ENCODE measurements at places on chromosomes 2 and 18. TPM values are rescaled to one million over a fixed set of nuclear protein-coding genes. Genes with fewer than 3 reads are reported as not detected.
A peak's percentile ranks its signal among the peaks of the same experiment; 100 is the strongest.

LANCL1 gene
- 30.2 TPM for total RNA-seq

NEB gene
- total RNA-seq: 2.1 TPM

KRCC1 gene
- 32.3 TPM for total RNA-seq

SERPINB13 gene
- total RNA-seq: not detected

PDCL3 gene
- total RNA-seq: 17.8 TPM

SATB2 gene
- total RNA-seq: 0.06 TPM

NLRC4 gene
- total RNA-seq: 0.20 TPM

PLA2R1 gene
- total RNA-seq: not detected

SYT4 gene
- total RNA-seq: not detected

CXCR1 gene
- total RNA-seq: not detected

- H3K4me1 ChIP-seq: no peaks in the 10 kb centered on the region
- no peaks in the 10 kb centered on the region for H3K27me3 ChIP-seq
- DNase-seq: no peak
Observed at GRCh38 chr2:62147610-62148301, 48.2 kb upstream of the B3GNT2 start.

GRCh38 chr2:36902385-36903120 is 63.8 kb downstream of the STRN start:
- no peak overlapping the region for H3K4me3 ChIP-seq
- no peaks in the 10 kb centered on the region for H3K4me1 ChIP-seq
- H3K27me3 ChIP-seq: no peaks in the 10 kb centered on the region
- no peak for DNase-seq

DNA sequence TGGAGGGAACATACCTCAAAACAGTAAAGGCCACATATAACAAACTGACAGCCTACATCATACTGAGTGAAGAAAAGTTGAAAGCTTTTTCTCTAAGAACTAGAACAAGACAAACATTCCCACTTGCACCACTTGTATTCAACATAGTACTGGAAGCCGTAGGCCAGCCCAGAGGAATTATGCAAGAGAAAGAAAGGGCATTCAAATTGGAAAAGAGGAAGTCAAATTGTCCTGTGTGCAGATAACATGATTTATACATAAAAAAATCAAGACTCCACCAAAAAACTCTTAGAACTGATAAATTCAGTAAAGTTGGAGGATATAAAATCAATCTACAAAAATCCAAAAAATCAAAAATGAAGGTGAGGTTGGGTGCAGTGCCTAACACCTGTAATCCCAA is 8.0 kb upstream of the KDM3A start:
- H3K36me3 ChIP-seq: no peaks in the 10 kb centered on the region
- DNase-seq: no peak

- no peaks in the 10 kb centered on the region for H3K27me3 ChIP-seq
- H3K4me1 ChIP-seq: no peaks in the 10 kb centered on the region
- no peak for DNase-seq
Observed at GRCh38 chr2:29061176-29061575, 13.1 kb downstream of the PCARE start.

DNA sequence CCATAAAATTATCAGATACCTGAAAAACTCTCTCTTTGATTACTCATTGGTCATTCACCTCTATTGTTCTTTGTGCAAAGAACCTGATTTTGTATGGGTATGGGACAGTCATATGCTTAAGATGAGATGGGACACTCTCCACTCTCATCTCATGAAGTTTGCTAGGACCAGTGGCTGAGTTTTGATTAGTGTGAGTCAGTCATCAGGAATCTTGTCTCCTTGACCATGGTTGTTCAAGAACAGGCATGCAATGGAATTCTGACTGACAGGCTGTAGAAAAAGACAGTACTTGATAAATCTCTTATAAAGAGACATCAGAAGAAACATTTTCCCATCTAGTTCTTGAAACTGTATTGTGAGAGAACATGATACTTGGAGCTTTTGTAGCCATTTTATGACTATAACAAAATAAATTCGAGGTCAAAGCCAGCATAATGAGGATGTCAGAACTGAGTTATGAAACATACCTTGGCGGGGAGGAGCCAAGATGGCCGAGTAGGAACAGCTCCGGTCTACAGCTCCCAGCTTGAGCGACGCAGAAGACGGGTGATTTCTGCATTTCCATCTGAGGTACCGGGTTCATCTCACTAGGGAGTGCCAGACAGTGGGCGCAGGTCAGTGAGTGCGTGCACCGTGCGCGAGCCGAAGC is 367.0 kb downstream of the NR4A2 start:
- no peaks in the 10 kb centered on the region for H3K27me3 ChIP-seq
- H3K36me3 ChIP-seq: no peaks in the 10 kb centered on the region
- no peaks in the 10 kb centered on the region for H3K4me1 ChIP-seq

GRCh38 chr2:63562751-63563150 is 25.5 kb downstream of the WDPCP start:
- H3K4me3 ChIP-seq: no peak overlapping the region
- no peaks in the 10 kb centered on the region for H3K4me1 ChIP-seq
- no peaks in the 10 kb centered on the region for H3K36me3 ChIP-seq
- no peak overlapping the region for H3K27ac ChIP-seq
- no peaks in the 10 kb centered on the region for H3K27me3 ChIP-seq

GRCh38 chr2:118845522-118846441 is 1.7 kb downstream of the EN1 start:
- peaks cover 48% of the 10 kb centered on the region for H3K27me3 ChIP-seq
- H3K4me3 ChIP-seq: no peak overlapping the region
- peaks cover 21% of the 10 kb centered on the region for H3K4me1 ChIP-seq
- no peaks in the 10 kb centered on the region for H3K36me3 ChIP-seq
- no peak overlapping the region for H3K27ac ChIP-seq

DNA sequence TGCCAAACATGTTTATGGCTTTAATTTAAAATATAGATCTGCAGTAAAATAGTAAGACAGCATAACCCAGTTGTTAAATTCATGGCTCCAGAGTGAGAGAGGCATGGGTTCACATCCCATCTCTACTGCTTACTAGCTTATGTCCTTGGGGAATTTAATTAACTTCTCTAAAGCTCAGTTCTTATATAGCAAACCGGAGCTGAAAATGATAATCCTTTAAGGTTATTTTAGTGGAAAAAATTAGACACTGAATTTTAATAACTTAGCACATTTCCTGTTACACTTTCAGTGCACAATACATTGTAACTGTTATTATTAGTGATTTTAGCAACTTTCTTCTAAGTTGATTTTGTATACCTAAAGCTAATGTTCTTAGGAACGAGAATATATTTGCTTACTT is 14.8 kb downstream of the SCN9A start:
- DNase-seq: no peak
- no peaks in the 10 kb centered on the region for H3K36me3 ChIP-seq
- no peaks in the 10 kb centered on the region for H3K4me1 ChIP-seq
- H3K27ac ChIP-seq: no peak overlapping the region
- H3K27me3 ChIP-seq: no peaks in the 10 kb centered on the region

DNA sequence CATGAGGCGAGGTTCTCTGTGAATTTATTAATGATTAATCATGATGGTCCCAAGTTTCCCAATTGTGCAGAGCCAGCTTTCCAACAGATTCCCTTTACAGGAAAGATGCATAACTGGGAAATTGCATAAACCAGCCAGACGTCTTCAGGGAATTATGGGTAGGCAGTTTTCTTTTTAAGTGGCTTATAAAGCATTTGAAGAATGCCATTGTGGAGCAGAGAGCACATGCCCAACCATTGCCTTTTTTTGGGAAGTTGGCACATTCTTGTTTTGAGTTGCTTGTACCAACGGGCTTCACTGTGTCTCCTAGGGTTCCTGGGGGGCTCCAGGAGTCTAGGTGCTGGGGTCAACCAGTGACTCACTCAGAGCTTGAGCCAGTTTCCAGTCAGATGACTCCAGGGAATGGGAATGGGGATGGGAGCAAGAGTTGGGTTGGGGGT is 231.7 kb upstream of the FOSL2 start:
- H3K27me3 ChIP-seq: no peaks in the 10 kb centered on the region
- H3K27ac ChIP-seq: no peak overlapping the region
- H3K36me3 ChIP-seq: no peaks in the 10 kb centered on the region
- no peak overlapping the region for H3K4me3 ChIP-seq
- H3K4me1 ChIP-seq: no peaks in the 10 kb centered on the region

DNA sequence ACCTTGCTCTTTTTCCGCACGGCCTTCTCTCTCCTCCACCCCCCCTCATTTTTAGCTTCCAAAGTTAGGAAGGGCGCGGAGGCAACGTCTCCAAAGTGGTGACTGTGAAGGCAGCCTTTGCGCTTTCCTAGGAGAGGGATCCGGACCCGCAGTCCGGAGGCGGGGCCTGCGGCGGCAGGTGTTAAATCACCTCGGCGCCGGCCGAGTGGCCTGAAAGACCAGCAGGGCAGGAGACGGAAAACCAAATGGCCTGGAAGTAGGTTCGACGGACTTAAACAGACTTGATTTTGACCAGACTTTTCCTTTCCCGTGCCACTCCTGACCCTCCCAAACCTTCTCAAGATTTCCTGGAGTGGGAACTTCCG is 615 bp downstream of the GORASP2 start:
- H3K4me3 ChIP-seq: peak overlapping the region; percentile 70
- H3K36me3 ChIP-seq: no peaks in the 10 kb centered on the region
- peak overlapping the region; percentile 89 for H3K27ac ChIP-seq
- no peaks in the 10 kb centered on the region for H3K27me3 ChIP-seq
- DNase-seq: no peak

All from CD4-positive, alpha-beta memory T cell (primary cell).